ENCODE measurements at places on chromosomes 1 and 21.

GRCh38 chr1:32701421-32701911 is 1.1 kb downstream of the SYNC start:
- DNase-seq, result no peak

DNA sequence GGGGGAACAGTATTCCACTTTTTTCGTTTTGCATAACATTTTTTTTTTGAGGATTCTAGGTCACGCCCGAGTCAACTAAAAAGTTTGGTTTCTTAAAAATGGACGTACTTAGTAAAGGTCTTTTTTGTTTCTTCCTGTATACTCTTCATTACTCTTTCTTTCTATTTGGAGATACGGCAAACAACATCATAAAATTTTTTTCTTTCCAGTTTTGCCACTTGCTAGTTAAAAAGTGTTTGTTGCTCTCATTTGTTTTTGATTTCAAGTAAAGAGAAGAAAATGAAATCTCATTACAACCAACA is 788 bp upstream of the MPC2 start:
- DNase-seq, result no peak

GRCh38 chr1:219699870-219700269 is 87.0 kb upstream of the ZC3H11B start:
- DNase-seq, result no peak

DNA sequence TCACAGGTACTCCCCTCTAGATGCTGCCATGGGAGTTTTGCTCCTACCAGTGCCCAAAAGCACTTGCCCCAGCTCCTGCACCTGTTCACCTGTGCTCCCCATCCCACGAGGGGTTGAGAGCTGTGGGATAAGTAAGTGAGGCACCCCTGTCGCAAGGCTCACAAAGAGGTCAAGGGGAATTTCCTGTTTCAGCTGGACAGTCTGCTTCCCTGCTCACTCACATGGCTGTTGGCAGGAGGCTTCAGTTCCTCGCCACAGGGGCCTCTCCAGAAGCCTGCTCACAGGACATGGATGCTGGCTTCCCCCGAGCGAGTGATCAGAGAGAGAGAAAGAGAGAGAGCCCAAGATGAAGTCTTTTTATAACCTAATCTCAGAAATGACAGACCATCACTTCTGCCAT is 8.7 kb upstream of the NCMAP start:
- no peak for DNase-seq

DNA sequence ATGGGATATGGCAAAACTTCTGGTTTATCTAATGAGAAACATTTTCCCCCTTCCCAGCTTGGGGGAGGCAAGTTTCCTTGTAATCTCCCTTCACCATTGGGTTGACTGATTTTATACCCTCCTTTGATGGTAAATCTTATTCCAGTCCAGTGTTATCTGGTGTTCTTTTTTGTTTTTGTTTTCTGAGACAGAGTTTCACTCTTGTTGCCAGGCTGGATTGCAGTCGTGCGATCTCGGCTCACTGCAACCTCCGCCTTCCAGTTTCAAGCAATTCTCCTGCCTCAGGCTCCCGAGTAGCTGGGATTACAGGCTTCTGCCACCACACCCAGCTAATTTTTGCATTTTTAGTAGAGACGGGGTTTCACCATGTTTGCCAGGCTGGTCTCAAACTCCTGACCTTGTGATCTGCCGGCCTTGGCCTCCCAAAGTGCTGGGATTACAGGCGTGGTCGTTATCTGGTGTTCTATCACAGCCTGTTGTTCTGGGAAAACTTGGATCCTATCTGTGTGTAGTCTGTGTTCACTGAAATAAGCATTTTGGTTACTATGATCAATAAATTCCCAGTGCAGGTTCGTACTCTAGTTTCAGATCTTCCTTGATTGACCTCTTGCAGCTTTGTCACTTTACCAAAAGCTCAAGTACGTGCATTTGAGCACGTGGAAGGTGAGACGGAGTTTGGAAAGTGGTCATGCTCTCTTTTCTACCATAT is 281.1 kb downstream of the NCAM2 start:
- no peak for DNase-seq

All from cerebellar nuclear complex (tissue), 1 donor.